Activated effector memory CD4-positive, alpha-beta T cell treated with anti-CD3 and anti-CD28 coated beads, Interleukin-2, amount 50 U/mL, for 16 hours (primary cell): ENCODE measurements at places on chromosomes 1 and 21.
A peak's percentile ranks its signal among the peaks of the same experiment; 100 is the strongest.

DNA sequence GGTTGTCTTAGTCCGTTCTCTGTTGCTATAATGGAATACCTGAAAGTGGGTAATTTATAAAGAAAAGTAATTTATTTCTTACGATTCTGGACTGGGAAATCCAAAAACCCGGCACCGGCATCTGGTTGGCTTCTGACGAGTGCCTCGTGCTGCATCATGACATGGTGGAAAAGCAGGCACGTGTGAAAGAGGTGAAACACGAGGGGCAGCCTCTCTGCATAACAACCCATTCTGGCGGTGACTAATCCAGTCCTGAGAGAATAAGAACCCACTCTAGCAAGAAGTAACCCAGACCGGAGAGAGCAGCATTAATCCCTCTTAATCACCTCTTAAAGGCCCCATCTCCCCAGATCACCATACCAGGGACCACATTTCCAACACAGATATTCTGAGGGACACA, 2.7 kb upstream of the EDEM3 start:
- DNase-seq: no peak

DNA sequence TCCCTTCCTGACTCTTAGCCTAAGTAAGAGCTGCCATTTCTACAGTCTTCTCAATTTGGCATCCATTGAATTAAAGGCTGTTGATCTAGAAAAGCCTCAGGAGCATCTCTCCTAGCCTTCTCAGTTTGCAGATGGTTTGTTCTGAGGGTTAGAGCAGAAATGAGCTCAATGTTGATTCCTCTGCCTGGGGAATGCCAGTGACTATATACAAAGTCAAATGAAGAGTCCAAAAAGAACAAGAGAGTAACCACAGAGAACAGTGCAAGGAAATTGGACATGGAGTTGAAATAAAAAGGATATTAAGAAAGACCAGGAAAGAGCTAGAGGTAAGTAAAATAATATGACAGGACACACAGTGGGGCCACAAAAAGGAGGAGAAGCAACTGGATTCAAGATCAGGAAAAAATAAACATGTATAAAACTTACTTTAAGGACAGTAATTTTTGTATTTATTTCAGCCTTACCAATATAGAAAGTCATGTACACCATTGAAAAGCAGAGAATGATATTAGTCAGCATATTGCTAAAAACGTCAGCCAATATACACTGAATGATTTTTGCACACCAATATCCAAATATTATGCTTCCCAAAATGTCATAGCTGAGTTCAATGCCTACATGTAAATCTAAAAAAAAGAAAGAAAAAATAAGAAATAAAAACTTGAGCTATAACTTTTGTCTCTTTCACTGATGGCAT, 21.3 kb downstream of the SLC9C2 start:
- no peak for DNase-seq

GRCh38 chr1:52424813-52425212, 20.4 kb downstream of the PRPF38A start:
- DNase-seq: no peak

GRCh38 chr21:41933313-41934079, 20.3 kb downstream of the C2CD2 start:
- no peak for DNase-seq

DNA sequence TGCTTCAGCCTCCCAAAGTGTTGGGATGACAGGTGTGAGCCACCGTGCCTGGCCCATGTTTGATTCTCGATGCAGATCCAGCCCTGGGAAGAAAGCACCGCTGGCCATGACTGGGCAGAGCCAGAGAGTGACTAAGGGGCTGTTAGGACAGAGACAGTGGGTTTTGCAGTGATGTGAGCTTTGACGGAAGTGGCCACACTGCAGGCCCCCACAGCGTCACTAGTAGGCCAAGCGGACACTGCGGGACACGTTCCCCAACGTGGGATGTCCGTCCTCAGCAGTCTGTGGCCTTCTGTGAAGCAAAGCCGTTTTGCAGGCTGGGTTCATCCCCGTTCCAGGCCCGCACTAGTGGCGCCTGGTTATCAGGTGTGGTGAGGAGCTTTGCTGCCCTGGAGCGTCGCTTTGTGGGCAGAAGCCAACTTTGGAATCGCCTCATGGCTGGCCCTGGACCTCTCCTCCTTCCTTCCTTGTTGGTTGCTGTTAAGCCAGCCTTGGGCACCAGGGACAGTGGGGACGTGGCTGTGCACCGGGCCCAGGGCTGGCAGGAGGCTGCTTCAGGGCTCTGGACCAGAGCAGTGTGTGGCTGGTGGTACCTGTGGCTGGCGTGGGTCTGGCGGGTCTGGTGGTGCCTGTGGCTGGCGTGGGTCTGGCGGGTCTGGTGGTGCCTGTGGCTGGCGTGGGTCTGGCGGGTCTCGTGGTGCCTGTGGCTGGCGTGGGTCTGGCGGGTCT, 41.2 kb downstream of the SKI start:
- no peak for DNase-seq

DNA sequence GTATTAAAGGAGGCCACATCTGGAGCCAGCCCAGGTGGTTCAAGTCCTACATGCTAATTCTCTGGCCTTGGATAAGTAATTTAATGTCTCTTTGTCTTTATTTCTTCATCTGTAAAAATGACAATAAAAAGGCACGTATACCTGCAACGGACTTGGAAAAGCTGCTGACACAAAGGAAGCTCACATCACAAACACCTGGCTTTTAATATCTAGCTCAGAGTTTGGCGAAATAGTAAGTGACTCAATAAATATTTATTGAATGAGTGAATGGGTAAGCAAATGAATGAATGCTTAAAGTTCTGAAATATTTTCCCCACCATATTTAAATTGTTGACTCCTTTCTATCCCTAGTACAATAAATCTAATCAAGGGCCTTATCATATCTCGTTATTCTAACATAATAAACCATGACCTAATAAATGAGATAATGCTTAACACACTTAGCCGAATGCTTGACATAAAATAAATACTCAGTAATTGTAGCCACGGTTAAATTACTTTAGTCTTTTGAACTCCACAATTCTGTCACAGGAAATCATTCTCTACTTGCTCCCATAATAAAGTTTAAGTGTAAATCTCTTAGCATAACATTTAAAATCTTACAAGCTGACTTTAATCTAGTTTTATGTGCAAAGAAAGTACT, 74.7 kb upstream of the PALMD start:
- DNase-seq: no peak

GRCh38 chr1:231139659-231140654, 21.9 kb upstream of the TRIM67 start:
- no peak for DNase-seq

DNA sequence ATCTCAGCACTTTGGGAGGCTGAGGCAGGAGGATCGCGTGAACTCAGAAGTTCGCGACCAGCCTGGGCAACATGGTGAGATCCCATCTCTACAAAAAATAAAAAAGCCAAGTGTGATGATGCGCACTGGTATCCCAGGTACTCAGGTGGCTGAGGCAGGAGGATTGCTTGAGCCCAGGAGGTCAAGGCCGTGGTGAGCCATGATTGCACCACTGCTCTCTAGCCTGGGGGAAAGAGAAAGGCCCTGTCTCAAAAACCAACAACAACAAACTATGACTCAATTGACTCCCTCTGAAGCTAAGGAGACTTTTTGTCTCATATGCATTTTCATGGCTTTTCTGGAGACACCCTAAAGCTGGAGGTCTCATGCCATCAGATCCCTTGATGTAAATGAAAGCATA, 118.8 kb downstream of the CCDC185 start:
- no peak for DNase-seq

DNA sequence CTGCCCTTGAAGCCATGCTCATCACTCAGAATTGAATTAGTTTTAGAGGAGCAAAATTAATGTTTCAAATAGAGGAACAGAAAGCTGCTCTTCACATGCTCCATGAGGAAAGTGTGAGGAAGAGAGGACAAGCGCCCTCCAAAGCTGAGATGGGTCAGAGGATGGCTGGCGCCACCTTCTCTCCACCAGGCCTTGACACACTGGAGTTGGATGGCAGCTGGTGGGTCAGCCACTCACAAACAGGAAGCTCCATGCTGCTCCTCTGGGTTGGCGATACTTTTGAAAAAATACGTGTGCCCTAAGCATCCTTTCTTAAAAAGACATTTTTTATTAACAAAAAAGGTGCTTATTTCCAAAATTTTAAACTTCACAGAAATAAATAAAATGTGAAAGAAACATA, 3.1 kb upstream of the CD2 start:
- DNase-seq: no peak

DNA sequence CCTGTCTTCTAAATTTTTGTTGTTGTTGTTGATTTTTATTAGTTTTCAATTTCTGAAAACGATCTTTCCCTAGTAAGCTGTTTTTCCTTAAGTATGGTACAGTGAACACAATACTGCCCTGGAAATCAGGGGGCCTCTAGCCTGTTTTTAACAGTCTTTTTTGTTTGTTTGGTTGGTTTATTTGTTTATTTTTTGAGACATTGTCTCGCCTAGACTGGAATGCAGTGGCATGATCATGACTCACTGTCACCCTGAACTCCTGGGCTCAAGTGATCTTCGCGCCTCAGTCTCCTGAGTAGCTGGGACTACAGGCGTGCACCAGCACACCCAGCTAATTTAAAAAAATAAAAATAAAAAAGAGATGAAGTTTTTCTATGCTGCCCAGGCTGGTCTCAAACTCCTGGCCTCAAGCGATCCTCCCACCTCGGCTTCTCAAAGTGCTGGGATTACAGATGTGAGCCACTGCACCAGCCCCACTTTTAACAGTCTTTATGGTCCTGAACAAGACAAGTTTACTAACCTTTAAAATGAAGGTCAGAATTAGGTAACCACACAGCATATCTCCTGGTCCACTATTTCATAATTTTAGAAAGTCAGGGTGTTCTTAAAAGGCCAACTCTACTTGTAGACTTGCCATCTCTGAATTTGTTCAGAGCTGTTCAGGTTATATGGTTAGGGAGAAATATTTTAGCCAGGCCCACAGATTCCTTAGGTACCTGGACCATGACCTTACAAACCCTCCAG, 35.4 kb downstream of the TBCE start:
- DNase-seq: no peak

DNA sequence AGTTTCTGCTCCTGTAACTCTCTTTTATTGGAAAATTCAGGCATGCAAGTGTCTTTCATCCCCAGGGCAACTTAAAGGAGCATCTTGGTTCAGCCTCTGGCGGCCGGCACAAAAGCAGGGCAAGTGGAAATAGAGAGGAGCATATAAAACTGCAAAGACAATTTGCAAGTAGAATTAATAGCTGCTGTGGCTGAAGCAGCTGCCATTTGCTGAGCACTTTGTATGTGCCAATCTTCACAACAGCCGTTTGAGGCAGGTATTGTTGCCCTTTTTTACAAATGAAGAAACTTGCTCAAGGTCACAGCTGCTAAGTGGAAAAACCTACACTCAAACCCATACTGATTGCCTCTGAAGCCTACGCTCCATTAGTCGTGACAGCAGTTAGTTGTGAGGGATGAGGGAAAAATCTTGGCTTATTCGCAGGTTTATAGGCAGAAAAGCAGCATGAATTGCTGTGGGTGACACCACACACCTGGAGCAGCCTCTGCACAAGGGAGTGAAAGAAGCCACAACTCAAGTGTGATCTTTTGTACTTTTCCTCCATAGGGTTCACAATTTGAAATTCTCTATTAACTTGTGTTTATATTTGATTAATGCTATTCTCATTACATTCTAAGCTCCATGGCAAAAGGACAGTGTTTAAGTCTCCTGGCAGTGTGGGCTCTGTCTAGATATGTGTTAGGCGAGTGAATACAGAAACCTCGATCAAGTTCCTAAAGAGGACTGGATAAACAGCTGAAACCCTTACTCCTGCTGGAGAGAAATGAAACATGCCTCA, 99.0 kb upstream of the BEND5 start:
- no peak for DNase-seq

DNA sequence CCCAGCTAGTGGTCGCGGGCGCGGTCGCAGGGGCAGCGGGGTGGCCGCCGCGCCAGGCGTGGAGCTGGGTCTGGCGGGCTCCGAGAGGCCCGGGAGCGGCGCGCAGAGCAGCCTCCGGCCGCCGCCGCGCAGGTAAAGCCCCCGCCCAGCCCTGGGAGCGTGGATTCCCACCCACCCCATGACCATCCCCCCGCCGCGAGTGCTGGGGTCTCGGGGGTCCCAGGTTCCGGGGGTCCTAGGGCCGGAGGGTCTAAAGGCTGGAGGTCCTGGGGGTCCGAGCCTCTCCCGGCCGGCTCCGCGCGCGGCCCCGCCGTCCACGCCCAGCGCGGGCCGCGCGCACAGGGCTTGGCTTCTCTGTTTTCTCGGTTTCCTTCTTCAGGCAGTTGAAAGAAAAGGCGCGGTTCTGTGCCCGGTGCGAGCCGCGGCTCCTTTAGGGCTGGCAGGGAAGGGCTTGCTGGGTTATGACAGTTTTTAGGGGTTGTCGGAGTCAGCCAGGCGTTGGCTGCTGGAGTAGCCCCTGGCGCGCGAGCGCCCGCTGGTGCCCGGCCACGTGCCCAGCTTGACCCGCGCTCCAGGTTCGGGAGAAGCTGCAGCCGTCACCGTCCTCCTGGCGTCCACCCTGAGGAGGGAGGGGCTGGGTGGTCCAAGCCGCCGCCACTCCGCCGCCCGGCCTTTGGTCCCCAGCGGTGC, 359 bp downstream of the LRRC3 start:
- DNase-seq: peak; percentile 71
